ENCODE measurements at places on chromosomes 2 and 18. TPM values are rescaled to one million over a fixed set of nuclear protein-coding genes. Genes with fewer than 3 reads are reported as not detected.
A peak's percentile ranks its signal among the peaks of the same experiment; 100 is the strongest.

The TMEFF2 gene
- total RNA-seq: 1.5 TPM

The TMEM198 gene
- 11.0 TPM for total RNA-seq

The CRYGC gene
- not detected for total RNA-seq

The TMEM169 gene
- 2.5 TPM for total RNA-seq

DNA sequence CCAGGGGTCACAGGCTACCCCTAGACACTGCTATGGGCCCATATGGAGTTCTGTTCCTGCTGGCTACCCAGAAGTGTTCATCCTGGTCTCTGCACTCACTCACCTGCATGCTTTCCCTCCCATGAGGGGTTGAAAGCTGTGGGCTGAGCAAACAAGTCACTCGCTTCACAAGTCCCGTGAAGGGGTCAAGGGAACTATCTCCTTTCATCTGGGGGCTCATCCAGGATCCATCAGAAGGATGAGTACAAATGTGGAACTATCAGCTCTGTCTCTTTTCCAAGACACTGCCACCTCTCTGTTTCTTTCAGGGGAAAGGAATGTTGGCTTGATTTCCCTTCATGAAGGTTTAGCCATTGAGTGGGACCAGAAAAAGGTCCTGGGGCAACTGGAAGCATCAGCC is 21.7 kb downstream of the SULT1C4 start:
- H3K27me3 ChIP-seq: no peaks in the 10 kb centered on the region
- H3K36me3 ChIP-seq: no peaks in the 10 kb centered on the region
- H3K4me1 ChIP-seq: peaks cover 10% of the 10 kb centered on the region
- H3K4me3 ChIP-seq: no peak overlapping the region

DNA sequence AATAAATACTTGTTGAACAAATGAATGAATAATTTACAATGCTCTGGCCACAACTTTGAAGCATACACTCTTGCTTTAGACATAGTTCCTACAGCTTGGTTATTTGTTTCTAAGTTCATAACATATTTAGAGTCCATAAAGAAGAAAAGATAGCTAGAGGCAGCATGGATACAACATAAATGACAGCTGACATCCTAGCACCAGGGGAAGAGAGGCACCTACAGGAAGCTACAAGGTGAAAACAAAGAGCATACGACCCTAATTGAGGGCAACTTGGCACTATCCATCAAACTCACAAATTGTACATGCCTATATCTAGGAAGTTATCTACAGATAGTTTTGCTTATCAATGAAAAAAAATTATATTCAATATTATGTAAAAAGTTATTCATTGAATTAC is 88.9 kb downstream of the PLEKHM3 start:
- H3K27me3 ChIP-seq: no peaks in the 10 kb centered on the region
- H3K4me1 ChIP-seq: peaks cover 3% of the 10 kb centered on the region
- no peak overlapping the region for H3K4me3 ChIP-seq
- no peak overlapping the region for H3K27ac ChIP-seq
- DNase-seq: no peak
- H3K36me3 ChIP-seq: no peaks in the 10 kb centered on the region

DNA sequence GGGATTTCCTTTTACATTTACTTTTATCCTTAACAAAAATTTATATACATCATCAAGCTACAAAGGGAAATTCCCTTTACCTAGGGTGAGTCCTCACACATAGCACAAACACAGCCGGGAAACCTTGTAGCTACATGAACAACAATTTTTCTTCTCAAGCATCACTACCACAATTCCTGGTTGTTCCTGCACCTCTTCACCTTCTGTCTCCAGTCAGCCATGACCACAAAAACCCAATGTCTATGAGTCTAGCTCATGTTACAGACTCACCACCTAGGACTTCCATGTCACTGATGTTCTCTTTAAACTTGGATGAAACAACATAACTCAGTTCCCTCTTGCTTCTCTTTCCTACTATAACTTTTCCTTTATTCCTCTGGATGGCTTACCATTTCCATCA is 460.4 kb downstream of the MBD2 start:
- no peak overlapping the region for H3K4me3 ChIP-seq
- no peak for DNase-seq
- H3K4me1 ChIP-seq: no peaks in the 10 kb centered on the region
- H3K27me3 ChIP-seq: no peaks in the 10 kb centered on the region

DNA sequence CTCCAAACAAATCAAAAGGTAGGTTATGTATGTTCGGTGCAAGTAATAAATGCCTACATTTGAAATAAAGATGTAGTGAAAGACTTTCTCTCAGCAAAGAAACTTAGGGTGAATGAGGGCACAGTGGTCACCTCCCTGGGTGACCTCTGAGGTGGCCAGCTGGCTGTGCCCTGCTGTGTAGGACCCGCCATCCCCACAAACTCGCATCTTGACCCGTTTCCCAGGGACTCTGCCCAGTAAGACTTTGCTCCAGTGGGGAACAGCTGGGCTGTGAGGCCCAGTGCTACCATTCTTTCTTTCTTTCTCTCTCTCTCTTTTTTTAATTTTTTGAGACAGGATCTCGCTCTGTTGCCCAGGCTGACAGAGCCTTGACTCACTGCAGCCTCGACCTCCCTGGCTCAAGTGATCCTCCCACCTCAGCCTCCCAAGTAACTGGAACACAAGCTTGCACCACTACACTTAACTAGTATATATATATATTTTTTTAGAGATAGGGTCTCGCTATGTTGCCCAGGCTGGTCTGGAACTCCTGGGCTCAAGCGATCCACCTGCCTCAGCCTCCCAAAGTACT is 8.2 kb upstream of the GAREM2 start:
- no peak for DNase-seq
- H3K4me3 ChIP-seq: no peak overlapping the region
- H3K4me1 ChIP-seq: no peaks in the 10 kb centered on the region
- H3K27ac ChIP-seq: no peak overlapping the region
- H3K36me3 ChIP-seq: no peaks in the 10 kb centered on the region
- no peaks in the 10 kb centered on the region for H3K27me3 ChIP-seq

DNA sequence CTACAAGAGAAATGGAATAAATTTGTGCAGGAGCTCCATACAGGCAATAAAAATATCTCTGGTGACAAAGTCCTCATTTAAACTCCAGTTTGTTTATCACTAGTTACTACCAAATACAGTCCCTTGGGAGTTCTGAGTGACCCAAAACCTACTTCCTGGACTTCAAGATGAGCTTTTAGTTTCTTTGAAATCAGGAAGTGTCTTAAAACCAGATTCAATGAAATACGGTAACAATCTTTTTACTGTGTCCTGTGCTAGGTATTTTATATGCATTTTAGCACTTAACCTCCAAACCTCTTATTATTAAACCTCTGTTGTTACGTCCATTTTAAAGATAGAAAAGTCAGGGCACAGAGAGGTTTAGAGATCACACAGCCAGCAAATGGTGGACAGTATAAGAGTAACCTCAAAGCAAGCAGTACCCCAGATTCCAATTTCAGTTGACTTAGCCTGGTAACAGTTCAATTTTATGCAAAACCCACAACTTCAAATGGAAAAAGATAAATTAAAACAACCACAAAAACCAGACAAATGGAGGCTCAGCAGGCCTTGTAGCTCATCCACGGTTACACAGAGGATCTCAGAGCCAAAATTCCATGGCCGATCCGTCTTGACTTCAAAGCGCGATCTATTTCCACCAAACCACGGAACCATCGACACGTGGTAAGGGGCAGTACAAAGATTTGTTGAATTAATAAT is 1.3 kb upstream of the KCMF1 start:
- H3K4me3 ChIP-seq: peak overlapping the region; percentile 99
- peaks cover 27% of the 10 kb centered on the region for H3K36me3 ChIP-seq
- H3K27ac ChIP-seq: peak overlapping the region; percentile 95
- no peaks in the 10 kb centered on the region for H3K4me1 ChIP-seq

DNA sequence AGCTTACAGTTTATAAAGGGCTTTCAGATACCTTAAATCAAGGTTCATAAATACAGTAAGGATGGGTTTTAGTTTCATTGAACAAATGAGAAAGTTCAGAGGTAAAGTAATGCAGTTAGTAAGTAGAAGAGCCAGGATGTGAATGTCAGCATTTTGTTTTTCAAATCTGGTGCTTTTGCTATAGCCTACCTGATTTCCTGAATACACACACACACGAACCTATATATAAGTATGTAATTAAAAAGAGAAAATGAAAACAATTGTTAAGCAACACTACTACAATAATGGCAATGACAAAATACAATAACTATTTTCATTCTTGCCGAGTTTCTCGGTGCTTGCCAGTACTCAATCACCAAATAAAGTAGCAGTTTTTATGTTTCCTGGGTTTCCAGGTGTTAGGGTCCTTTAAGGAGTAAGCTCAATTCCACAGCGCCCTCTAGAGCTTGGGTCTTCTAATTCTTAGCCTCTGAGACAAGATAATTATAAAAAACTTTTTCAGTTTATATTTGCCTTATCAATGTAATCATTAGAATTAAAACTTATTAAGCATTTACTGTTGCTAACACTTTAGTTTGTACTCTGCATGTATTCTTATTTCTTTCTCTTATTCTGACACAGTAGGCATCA is 512.9 kb upstream of the ACVR2A start:
- no peak overlapping the region for H3K4me3 ChIP-seq
- H3K36me3 ChIP-seq: no peaks in the 10 kb centered on the region
- no peaks in the 10 kb centered on the region for H3K4me1 ChIP-seq
- peak; percentile 55 for DNase-seq
- H3K27ac ChIP-seq: no peak overlapping the region

DNA sequence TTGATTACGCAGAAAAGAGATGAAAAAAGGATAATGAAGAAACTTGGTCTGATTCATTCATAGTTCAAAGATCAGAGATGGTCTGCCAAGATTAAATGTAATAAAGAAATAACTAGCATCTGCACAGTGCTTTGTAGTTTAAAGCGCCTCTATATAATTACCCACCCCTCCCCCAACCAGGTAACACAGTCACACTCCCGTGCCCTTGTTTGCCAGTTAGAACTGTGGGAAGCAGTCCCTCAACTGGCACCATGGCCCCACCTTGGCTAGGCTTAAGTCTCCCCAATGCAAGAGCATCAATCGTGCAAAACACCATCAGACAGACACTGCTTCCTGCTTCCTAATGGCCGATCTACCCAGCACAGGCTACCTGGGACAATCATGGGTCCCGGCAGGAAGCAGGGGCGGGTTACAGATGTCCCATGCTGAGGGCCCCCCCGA is 11.6 kb downstream of the ADCY3 start:
- H3K4me1 ChIP-seq: no peaks in the 10 kb centered on the region
- no peak for DNase-seq
- no peaks in the 10 kb centered on the region for H3K27me3 ChIP-seq
- H3K27ac ChIP-seq: no peak overlapping the region

GRCh38 chr18:711310-711656 is 1.1 kb downstream of the ENOSF1 start:
- peak overlapping the region; percentile 81 for H3K4me3 ChIP-seq
- no peaks in the 10 kb centered on the region for H3K27me3 ChIP-seq
- H3K36me3 ChIP-seq: no peaks in the 10 kb centered on the region
- peak; percentile 45 for DNase-seq
- H3K4me1 ChIP-seq: no peaks in the 10 kb centered on the region

GRCh38 chr18:75070625-75071483 is 138.1 kb downstream of the PTGR3 start:
- no peaks in the 10 kb centered on the region for H3K36me3 ChIP-seq
- H3K4me3 ChIP-seq: no peak overlapping the region
- H3K27me3 ChIP-seq: no peaks in the 10 kb centered on the region
- DNase-seq: no peak
- H3K4me1 ChIP-seq: peaks cover 4% of the 10 kb centered on the region

DNA sequence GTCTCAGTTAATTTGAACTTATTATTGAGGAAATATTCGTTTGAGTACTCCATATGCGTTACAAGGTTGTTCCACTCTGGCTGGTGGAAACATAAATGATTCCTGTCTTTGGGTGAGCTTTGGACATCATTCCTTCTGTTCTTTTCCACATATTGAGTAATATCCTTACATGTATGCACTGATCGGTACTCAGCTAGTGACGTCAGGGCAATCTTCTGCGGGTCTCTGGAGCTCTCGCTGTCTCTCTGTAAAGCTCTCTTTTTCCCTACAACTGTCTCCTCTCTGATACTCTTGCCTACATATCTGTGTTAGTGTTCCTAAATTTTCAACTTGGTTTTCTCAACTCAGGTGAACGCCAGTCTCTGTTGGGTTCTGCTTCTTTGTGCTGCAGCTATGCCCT is 23.4 kb upstream of the IL36G start:
- no peaks in the 10 kb centered on the region for H3K4me1 ChIP-seq
- no peaks in the 10 kb centered on the region for H3K36me3 ChIP-seq
- no peak overlapping the region for H3K27ac ChIP-seq
- H3K27me3 ChIP-seq: no peaks in the 10 kb centered on the region

GRCh38 chr2:228048838-228049490 is 132.5 kb downstream of the SPHKAP start:
- H3K4me1 ChIP-seq: no peaks in the 10 kb centered on the region
- DNase-seq: no peak
- no peaks in the 10 kb centered on the region for H3K36me3 ChIP-seq
- H3K4me3 ChIP-seq: no peak overlapping the region

DNA sequence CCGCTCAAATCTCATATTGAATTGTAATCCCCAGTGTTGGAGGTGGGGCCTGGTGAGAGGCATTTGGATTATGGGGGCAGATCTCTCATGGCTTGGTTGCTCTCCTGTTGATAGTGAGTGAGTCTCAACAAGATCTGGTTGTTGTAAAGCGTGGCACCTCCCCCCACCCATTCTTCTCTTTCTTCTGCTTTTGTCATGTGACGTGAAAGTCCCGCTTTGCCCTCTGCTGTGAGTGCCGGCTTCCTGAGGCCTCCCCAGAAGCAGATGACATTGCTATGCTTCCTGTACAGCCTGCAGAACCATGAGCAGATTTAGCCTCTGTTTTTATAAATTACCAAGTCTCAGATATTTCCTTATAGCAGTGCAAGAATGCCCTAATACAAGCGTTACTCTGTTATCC is 673.8 kb downstream of the ADCYAP1 start:
- H3K4me3 ChIP-seq: no peak overlapping the region
- H3K4me1 ChIP-seq: no peaks in the 10 kb centered on the region
- no peaks in the 10 kb centered on the region for H3K36me3 ChIP-seq

GRCh38 chr2:130288467-130289403 is 54.0 kb upstream of the IMP4 start:
- H3K27ac ChIP-seq: no peak overlapping the region
- H3K27me3 ChIP-seq: 0 out of 2 replicates have a peak, but pooled peaks cover 3% of the 10 kb centered on the region
- DNase-seq: peak; percentile 68
- no peaks in the 10 kb centered on the region for H3K36me3 ChIP-seq
- peak overlapping the region; percentile 37 for H3K4me3 ChIP-seq

DNA sequence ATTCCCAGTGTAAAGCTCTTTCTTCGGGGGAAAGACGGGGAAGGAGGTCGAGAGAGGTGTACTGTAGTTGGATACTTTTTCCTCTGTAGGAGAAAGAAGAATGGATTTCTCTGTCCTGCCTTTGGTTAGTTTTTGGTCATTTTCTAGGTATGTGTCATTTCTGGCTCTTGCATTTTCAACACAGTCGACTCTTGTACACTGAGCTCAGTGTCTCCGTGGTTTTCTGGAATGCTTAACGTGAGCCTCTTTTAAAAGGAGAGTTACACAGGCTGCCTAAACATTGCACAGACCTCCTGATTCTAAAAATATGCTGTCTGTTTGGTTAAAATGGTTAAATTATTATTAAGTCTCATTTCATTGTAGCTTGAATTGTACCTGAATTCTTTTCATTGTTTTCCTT is 21.8 kb upstream of the GLS start:
- H3K4me1 ChIP-seq: peaks cover 2% of the 10 kb centered on the region
- no peak for DNase-seq
- H3K27me3 ChIP-seq: no peaks in the 10 kb centered on the region
- H3K4me3 ChIP-seq: no peak overlapping the region
- no peak overlapping the region for H3K27ac ChIP-seq

- H3K36me3 ChIP-seq: no peaks in the 10 kb centered on the region
- H3K4me3 ChIP-seq: no peak overlapping the region
- H3K27ac ChIP-seq: no peak overlapping the region
- peaks cover 12% of the 10 kb centered on the region for H3K4me1 ChIP-seq
- DNase-seq: no peak
Measured at GRCh38 chr2:217988840-217989204, 14.0 kb downstream of the TNS1 start.
